ENCODE measurements at places on chromosomes 2 and 18.

DNA sequence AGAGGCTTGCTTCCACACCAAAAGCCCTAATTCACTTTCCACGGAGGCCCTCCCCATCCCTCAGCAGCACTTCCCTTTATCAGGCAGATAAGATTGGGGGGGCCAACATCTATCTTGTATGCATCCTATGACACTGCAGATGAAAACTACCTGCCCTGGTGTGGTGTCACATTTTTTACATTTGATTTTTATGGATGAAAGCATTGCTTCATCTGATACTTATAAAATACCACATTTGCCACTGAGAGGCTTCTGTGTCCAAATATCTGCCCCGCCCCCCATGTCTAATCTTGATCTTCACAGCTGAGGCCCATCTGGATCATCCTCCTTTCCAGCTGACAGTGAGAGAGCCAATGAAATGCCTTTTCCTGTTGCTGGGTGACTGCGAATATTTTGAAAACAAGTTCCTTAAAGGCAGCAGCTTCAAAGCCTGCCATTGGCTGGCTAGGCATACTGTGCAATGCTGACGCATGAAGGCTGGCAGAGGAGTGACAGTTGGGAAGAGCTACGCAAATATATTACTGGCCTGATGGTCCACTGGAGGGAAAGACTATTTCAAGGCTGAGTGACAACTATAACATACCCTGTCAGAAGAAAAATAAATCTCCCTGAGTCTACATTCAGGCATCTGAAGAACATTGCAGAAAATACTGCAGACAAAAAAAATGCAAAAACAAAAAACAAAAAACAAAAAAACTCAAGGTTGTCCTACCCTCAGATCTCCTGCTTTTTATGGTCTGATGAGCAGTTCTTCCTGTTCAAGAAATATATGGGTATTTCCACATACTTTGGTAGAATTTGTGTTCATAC, 318.7 kb downstream of the PDE11A start:
- DNase-seq, result peak; percentile 27

- DNase-seq, result no peak
These were observed 12.6 kb downstream of the QPCT start for GRCh38 chr2:37357069-37357468.

GRCh38 chr2:72834596-72834995, 8.8 kb upstream of the EXOC6B start:
- DNase-seq, result no peak

DNA sequence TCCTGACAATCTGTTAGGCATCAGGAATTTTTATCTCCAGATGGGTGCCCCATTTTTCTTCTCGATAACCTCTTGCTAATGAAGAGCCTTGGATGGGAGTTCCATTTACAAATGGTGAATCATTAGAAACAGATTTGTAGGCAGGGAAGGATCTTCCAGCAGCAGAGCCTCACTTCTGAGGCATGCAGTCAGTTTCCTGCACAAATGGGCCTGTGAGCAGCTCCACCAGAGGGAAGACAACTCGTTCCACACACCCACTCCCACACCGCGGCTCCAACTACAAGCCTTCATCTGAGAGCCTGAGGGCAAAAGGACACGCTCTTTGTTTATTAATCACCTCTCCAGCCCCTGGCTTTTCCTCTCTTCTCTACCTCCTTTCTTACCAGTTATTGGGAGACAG, 108.5 kb downstream of the CTAGE1 start:
- DNase-seq, result no peak

DNA sequence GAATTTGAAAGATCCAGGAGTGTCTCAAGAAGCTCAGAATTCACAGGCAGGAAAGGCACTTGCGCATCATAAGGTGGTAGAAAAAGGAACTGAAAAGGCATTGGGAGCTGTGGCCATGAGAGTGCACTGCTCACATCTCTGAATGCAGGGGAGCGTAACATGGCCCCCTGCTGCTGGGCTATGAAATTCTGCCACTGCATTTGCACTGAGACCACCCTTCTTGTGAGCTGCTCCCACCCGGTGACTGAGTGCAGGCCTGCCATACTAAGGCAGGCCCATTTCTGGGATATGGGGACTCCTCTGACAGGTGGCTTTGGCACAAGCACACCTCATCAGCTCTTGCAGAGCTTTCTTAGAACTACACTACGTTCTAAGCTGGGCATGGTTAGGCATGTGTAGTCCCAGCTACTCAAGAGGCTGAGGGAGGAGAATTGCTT, 25.3 kb upstream of the STARD7 start:
- no peak for DNase-seq

DNA sequence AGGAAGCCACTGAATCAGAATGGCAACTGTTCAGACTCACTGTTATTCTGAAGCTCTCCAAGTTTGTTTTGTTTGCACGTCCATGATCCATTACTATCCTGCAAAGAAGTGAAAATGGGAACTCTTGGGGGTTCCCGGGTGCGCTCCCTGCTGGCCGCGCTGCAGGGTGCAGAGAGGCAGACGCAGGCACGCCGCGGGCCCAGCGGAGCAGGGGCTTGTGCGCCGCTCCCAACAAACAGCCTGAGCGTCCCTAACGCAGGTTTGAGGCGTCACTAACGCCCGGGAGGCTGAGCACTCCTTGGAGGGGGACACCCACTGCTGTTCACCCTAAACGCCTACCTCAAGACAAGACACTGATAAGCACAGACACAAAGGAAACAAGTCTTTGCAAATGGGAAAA, 14.3 kb upstream of the PIEZO2 start:
- no peak for DNase-seq

Data from HTR-8/SVneo (cell line).